IMR-90 (cell line): ENCODE measurements at places on chromosomes 7 and 10.

DNA sequence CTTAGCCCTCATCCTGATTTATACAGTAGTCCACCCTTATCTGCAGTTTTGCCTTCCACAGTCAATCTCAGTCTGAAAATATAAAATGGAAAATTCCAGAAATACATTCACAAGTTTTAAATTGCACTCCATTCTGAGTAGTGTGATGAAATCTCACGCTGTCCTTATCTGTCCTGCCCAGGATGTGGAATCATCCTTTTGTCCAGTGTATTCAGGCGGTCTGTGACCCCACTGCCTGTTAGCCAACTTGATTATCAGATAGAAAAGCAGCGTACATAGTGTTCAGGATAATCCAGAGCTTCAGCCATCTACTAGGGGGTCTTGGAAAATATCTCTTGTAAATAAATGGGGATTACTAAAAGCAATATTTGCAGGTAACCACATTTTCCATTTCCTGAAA is 146.3 kb downstream of the MALRD1 start:
- DNase-seq = no peak

DNA sequence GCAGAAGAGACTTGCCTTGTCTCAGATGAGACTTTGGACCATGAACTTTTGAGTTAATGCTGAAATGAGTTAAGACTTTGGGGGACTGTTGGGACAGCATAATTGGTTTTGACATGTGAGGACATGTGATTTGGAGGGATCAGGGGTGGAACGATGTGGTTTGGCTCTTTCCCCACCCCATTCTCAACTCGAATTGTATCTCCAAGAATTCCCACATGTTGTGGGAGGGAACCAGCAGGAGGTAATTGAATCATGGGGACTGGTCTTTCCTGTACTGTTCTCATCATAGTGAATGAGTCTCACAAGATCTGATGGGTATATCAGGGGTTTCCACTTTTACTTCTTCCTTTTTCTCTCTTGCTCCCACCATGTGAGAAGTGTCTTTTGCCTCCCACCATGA is 229.7 kb upstream of the KCND2 start:
- DNase-seq = no peak

- no peak for DNase-seq
These were observed 425.6 kb downstream of the PAXIP1 start for GRCh38 chr7:154577141-154577873.

- DNase-seq = peak; percentile 5
These were observed 60.8 kb upstream of the OIT3 start for GRCh38 chr10:72832701-72833100.

- DNase-seq = peak; percentile 36
These were observed 13.0 kb downstream of the AKAP9 start for GRCh38 chr7:91953618-91954017.

DNA sequence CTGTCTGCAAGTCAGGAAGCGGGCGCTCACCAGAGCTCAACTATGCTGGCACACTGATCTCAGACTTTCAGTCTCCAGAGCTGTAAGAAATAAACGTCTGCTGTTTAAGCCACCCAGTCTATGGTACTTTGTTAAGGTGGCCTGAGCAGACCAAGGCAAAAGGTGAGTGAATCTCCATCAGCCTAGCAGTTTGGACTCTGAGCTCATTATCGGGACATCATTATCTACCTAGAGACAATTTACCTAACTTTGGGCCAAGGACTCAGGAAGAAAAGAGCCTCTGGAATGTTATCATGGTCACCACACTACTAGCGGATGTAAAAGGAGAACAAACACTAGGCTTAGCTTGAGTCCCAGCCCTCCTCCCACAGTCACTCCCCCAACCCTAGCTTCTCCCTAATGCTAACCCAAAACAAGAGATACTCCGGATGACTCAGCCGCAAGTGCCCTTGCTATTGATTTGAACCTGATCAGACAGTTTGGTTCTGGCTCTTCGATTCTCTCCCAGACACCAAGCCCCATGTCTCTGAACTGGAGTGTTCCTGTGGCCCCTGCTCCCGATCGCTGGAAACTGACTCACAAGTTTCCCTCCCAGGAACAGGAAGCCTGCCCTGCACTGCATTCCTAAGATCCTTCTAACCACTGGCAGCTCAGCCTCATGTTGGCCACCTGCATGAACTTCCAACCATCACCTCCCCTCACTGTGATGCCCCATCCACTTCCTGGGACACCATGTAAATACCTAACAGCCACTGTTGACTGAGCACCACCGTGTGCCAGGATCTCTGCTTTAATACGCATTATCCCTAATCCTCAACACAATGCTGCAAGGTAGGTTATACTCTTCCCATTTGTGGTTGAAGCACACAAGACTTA is 34.5 kb downstream of the CREB3L2 start:
- DNase-seq = peak; percentile 80
